Naive thymus-derived CD4-positive, alpha-beta T cell (primary cell): ENCODE measurements at places on chromosomes 16 and 17. TPM values are rescaled to one million over a fixed set of nuclear protein-coding genes. Genes with fewer than 3 reads are reported as not detected.

- no peak for DNase-seq
Observed at GRCh38 chr17:79192503-79193351, 118.1 kb downstream of the ENGASE start.

DNA sequence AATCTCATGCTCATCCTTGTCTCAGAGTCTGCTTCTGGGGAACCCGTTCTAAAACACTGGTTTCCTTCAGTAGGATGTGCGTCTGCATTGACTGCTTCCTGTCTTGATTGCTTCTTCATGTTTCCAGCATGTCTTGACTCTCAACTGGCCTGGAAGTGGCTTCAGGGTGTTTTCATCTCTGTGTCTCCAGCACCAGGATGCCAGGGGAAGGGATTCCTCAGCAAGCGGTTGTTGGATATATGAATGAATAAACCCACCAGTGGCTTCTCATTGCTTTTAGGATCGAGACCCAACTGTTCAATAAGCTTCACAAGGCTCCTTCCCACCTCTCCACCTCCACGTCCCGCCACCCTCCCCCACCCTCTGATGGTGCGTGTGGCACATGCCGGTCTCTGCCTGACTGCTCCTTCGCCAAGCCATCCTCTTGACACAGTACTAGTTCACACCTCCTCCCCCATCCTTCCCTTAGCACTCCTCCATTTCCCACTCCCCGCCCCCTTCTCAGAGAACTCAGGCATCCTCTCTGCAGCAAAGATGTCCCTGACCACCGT is 14.1 kb upstream of the TNS4 start:
- DNase-seq, result no peak

The SDR42E1 gene
- 4.6 TPM for polyA plus RNA-seq

- DNase-seq, result no peak
Observed at GRCh38 chr16:25018972-25019617, 3.9 kb upstream of the ARHGAP17 start.
